ENCODE measurements at places on chromosomes 11 and 22.

- no peak for DNase-seq
Observed at GRCh38 chr22:24816806-24817205, 10.8 kb downstream of the SGSM1 start.

DNA sequence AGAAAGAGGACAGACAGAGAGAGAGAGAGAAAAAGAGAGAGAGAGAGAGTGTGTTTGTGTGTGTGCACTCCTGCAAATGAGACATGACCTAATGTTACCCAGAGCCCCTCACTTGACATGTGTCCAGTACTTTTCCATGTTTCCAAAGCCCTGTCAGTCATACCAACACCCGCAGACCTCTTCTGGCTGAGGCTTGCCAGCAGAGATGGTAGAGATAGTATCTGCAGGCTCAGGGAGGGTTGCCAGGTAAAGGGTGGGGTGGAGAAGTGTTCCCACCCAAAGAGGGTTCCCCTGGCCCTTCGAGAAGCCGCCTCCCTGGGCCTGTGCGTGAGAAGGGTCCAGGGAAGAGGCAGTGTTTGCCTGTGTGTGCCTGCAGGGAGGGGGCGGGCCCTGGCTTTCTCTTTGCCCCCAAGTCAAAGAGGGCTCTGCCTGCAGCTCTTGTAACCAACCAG lies 40.7 kb downstream of the POU2F3 start:
- DNase-seq, result no peak

DNA sequence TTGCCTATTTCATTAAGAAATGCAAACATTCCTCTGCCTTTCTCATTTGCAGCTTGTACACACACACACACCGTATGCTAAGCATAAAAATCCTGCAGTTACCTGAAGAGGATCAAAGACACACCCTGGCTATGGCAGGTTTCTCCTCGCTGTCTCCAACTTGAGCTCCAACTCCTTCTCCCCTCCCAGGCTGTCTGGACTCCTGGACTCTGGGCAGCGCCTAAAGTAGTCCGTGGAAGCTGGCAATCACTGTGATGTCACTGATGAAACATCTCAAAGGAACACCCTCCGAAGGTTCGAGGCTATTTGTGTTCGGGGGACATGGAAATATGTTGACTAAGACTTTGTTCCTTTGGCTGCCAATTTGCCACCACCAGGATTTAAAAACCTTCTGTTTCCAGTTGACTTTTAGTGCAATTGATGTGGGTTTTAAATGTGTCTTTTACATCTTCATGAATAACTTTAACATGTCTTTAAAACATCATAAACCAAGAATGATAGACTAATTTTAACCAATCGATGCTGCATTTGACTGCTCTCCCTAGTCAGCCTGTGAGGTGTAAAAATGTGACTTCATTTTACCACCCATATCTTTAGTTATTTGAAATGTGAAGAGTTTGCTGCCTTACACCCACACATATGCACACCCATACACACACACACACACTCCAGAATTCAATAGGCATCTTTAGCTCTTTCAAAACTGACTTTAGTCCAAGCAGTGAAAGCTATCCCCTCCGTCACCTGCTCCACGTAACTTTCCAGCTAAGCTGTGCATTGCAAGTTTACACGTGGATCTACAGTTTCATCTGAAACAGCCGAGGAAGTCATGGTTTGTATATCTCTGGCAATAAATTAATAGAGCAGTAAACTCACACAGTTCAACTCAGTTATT lies at the start of gene SLN:
Gene SLN, minus strand, starts transcription at position 196 of the 895 bp plus-strand sequence.
- no peak for DNase-seq

DNA sequence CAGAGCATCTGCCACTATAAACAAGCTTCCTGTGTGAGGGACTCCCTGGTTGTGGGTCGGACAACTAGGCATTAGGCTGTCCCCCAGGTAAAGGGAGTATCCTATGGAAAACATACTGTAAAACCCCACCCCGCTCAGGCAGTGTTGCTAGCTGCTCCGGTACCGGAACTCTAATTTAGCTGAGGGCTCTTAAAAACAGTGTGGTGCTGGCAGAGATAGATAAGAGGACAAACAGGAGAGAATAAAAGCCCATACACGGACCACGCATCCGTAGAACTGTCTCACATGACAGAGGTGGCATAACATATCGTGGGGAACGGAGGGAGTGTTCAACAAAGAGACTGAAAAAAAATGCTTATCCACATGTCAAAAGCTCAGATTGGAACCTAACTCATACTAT lies 3.4 kb upstream of the MOGAT2 start:
- no peak for DNase-seq

- DNase-seq, result no peak
Observed at GRCh38 chr22:40919446-40919845, 31.7 kb upstream of the RBX1 start.

- DNase-seq, result no peak
Observed at GRCh38 chr11:113578033-113578380, 102.8 kb upstream of the DRD2 start.

DNA sequence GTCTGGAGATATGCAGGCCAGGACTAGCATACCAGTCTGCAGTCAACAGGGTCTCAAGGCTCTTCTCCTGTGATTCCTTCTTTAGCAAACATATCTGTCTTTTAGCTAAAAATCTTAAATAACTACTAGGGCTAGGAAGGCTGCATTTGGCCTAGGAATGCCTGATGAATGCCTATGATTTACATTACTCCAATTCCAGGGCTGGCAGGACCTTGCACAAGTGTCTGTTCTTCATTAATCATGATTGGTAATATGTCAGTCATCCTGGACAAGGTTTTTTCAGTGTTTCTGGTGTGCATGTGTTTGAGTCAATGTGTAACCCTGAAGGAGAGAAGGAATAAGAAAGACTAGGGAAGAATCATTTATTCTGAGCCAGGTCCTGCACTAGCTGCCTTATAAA lies 280.5 kb upstream of the NARS2 start:
- no peak for DNase-seq

DNA sequence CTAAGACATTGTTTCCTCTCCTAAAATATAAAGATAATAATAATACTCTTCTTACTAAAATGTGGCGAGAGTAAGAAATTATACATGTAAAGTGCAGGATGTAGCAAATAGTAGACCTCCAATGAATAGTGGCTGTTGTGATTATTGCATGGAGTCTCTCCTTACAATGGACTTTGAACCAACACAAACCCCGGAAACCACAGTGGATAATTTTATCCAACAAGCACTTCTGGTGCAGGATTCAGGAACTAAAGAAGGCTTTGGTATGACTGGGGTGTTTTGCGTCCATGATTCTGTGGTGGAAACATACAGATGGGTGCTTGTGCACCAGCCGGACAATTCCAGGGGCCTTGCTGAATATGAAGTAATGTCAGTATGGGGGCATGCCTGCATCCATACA lies 146.4 kb upstream of the UBASH3B start:
- no peak for DNase-seq

- peak; percentile 84 for DNase-seq
Observed at GRCh38 chr11:69122630-69123431, 32.9 kb upstream of the SMIM38 start.

GRCh38 chr22:24005201-24005600 lies at the start of gene GSTT4:
TSS of gene GSTT4 (minus strand) at chr22:24005453. CDS start at chr22:24005356, 97 bp downstream.
- no peak for DNase-seq

- no peak for DNase-seq
Observed at GRCh38 chr11:72706579-72706978, 32.4 kb upstream of the PDE2A start.

DNA sequence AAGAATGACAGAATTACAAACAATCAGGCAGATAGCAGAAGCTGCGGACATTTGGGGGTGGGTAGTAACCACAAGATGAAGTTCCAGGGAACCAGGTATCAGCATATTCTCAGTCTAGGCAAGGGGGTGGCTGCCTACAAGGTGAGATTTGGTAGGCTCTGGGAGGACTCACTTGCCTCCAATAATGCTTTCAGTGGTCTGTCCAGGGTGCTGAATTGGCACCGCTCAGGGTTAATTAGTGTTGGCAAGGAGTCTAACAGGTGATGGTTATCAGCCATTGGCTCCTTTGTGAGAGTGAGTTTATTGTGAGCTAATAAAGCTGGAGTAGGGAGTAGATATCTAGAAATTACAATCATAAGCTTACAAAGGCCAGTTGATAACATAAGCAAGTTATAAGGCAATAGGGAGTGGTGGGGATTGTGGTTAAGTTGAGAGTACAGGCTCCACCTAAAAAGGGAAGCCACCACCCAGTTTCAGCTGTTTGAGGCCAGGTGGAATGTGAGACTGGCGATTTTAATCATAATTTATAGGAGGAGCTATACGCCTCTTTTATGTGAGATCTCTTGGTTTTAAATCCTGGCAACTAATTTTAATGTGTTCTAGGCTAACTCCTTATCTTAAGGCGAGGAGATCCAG lies 320.5 kb downstream of the MIAT start:
- no peak for DNase-seq

GRCh38 chr11:9320047-9320446 lies 5.7 kb upstream of the TMEM41B start:
- DNase-seq, result no peak

DNA sequence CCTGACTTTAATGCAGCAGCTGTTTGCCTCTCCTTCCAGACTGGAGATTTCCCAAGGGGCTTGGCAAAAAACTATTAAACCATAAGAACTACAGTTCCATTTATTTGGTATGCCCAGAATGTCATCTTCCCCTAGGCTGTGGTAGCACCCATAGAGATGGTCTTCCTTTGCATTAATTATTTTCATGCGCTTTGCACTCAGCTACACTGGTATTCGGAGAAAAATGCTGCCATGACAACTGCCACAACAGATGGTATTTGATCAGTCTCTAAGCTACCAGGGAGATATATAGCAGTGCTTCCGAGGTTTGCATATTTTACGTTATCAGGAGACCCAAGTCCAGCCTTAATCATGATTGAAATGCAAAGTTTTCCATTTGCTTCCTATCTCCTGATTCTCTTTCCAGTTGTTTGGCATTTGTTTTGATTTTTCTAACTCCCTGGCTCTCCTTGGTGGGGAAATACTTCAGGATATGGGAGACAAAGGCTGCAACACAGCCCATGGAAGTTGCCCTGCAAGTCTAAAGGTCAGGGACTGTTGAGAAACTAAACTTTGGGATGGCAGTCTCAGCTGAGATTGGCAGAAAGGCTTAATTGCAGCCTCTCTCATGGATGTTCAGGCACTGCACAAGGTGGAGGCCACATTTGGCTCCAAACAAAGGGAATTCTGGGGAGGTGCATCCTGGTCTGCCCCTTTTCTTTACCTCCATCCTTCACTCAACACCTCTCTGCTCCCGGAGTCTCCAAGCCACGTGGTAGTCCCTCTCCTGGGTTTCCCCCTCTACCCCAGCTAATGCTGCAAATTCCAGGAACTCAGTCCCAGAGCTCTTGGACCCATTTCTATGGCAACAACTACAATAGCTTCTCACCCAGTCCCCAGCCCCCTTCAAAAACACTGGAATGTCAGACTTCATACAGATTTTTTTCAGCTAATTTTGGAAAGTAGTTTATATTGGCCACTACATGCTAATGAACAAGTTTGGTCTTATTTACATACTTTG lies 151.8 kb downstream of the NAV2 start:
- no peak for DNase-seq

DNA sequence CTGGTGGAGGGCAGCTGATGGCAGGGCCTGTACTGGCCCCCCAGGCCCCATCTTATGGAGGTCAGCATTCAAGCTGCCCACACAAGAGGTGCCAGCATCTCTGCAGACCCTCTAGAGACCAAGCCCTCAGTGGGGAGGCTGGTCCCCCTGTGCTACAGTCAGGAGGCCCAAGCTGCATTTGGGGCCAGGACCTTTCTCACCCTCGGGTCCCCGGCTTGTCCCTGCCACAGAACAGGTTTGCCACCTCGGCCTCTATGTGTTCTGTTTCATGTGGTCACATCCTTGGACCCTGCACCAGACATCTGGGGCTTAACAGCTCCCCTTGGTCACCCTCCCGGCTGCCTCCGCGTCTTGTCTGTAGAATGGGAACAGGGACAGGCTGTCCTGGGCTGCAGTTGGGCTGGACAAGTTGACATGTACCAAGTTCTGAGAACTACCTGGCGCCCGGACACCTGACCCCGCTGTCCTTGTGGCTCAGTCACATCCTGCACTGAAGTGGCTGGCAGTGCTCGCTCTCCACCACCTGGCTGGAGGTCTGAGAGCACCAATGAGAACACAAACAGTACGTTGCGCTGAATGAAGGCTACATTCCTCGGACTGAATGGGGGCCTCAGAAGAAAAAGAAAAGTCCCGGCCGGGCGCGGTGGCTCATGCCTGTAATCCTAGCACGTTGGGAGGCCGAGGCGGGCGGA lies 2.7 kb upstream of the PLXNB2 start:
- no peak for DNase-seq

GRCh38 chr11:123122852-123123251 lies 60.9 kb upstream of the HSPA8 start:
- no peak for DNase-seq

GRCh38 chr11:107810875-107811274 lies 47.7 kb downstream of the SLC35F2 start:
- DNase-seq, result no peak

DNA sequence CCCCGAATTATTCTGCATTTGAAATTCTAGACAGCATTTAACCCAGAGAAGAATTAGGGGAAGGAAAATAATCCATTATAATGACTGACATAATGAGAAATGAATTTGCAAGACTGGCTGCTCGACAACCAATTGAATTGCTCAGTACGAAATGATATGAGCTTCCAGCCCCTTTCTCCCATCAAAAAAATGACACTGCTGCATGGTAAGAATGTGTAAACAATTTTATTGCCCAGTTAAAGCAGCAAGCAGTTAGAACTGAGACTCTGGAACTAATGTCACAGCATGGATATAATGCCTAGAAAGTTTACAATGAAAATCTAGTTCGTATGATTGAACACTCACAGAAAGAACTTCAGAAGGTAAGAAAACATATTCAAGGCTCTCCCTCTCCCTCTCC lies 24.7 kb upstream of the PCF11 start:
- no peak for DNase-seq

- DNase-seq, result no peak
Observed at GRCh38 chr11:47899801-47900200, 51.7 kb upstream of the NUP160 start.

DNA sequence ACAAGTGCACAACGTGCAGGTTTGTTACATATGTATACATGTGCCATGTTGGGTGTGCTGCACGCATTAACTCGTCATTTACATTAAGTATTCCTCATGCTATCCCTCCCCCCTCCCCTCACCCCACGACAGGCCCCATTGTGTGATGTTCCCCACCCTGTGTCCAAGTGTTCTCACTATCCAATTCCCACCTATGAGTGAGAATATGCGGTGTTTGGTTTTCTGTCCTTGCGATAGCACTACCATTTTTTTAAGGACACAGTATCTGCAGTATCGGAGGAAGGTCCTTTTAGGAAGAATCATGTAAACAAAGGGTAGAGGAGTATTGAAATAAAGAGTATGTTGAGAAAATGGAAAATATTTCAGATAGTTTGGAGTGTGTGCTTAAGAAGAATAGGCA lies 25.9 kb downstream of the PDE3B start:
- no peak for DNase-seq

All from activated T-cell treated with anti-CD3 and anti-CD28 coated beads for 4 hours (primary cell).